ENCODE measurements at places on chromosomes 1 and 21.
A peak's percentile ranks its signal among the peaks of the same experiment; 100 is the strongest.

- DNase-seq: no peak
These were observed 146.8 kb downstream of the NPHP4 start for GRCh38 chr1:5845376-5845775.

- no peak for DNase-seq
These were observed 21.5 kb downstream of the SPATA45 start for GRCh38 chr1:212825798-212826452.

GRCh38 chr1:147225193-147225730 is at the start of gene FMO5:
Gene FMO5, minus strand, starts transcription at chr1:147225339. Its CDS starts 310 bp downstream, at chr1:147225029.
- DNase-seq: peak; percentile 84

DNA sequence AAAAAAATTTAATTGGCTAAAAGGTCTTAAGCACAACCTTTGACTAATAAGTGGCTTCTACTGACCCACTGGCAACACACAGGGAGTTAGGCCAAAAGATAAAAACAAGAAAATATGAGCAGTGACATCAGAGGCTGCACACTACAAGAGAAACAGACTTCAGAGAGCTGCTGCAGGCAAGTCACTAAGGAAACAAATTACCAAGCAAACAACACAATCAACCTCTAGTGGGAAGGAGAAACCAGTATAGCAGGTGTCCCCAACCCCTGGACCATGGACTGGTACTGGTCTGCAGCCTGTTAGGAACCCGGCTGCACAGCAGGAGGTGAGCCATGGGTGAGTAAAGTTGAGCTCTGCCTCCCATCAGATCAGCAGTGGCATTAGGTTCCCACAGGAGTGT is 20.8 kb upstream of the ENSA start:
- DNase-seq: peak; percentile 42

DNA sequence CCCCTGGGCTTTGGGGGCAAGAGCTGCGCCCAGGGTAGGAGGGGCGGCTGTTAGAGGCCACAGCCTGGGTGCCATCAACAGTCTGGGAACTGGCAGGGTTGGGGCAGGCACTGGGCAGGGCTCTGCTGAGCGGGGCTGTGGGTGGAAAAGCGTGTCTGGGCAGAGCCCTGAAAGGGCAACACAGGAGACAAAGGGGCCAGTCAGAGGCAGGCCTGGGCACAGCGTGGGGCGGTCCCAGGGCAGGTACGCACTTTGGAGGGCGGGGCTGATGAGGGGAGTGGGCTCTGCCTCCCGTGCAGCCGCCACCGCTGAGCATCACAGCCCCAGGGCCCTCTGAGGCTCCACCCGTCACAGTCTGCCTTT is 13.9 kb downstream of the CELSR2 start:
- no peak for DNase-seq

DNA sequence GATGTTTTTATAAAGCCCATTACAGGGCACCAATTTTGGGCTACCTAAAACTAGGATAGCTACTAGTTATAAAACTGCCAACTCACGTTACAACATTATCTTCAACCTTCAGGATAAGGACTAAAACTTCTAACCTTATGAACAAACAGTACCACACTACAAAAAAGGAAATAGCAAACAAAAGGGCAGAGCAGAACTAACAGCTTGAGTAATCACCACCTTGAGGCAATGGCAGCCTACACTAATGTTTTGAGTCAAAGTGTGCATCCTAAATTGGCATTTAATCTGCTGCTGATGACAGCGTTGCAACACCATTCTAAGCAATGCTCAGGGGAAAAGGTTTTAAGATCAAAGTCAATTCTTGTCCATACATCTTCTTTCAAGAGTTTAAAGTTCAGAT is 27.2 kb downstream of the PTP4A2 start:
- no peak for DNase-seq

- no peak for DNase-seq
These were observed 82.2 kb upstream of the BCAR3 start for GRCh38 chr1:93763704-93764365.

DNA sequence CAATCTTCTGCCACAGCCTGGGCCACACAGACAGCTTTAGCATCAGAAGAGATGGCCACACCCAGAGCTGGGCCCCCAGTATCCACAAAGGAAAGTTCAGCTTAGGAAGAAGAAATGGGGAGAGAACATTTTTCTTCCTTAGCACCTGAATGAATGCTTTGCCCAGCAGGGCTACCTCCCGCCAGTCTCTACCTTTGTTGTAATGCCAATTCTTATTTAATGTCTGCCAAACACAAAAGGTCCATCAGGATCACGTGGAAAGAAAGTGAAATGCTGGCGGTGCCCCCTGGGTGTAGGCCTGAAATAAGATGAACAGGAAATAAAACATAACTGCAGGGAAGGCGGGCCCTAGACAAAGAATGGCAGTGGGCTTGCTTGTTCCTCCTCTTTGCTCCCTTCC is 125.6 kb downstream of the CACNA1E start:
- peak; percentile 9 for DNase-seq

DNA sequence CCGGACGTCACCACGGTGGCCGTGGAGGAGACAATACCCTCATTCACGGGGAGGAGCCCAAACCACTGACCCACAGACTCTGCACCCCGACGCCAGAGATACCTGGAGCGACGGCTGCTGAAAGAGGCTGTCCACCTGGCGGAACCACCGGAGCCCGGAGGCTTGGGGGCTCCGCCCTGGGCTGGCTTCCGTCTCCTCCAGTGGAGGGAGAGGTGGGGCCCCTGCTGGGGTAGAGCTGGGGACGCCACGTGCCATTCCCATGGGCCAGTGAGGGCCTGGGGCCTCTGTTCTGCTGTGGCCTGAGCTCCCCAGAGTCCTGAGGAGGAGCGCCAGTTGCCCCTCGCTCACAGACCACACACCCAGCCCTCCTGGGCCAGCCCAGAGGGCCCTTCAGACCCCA is 7.0 kb downstream of the TNFRSF14 start:
- DNase-seq: no peak

- DNase-seq: peak; percentile 74
These were observed at the start of gene HENMT1 for GRCh38 chr1:108661030-108661609. Gene HENMT1, minus strand, starts transcription at chr1:108661093. Its CDS starts 1,209 bp downstream, at chr1:108659884.

GRCh38 chr1:94315552-94316116 is 78.2 kb upstream of the ARHGAP29 start:
- peak; percentile 52 for DNase-seq

DNA sequence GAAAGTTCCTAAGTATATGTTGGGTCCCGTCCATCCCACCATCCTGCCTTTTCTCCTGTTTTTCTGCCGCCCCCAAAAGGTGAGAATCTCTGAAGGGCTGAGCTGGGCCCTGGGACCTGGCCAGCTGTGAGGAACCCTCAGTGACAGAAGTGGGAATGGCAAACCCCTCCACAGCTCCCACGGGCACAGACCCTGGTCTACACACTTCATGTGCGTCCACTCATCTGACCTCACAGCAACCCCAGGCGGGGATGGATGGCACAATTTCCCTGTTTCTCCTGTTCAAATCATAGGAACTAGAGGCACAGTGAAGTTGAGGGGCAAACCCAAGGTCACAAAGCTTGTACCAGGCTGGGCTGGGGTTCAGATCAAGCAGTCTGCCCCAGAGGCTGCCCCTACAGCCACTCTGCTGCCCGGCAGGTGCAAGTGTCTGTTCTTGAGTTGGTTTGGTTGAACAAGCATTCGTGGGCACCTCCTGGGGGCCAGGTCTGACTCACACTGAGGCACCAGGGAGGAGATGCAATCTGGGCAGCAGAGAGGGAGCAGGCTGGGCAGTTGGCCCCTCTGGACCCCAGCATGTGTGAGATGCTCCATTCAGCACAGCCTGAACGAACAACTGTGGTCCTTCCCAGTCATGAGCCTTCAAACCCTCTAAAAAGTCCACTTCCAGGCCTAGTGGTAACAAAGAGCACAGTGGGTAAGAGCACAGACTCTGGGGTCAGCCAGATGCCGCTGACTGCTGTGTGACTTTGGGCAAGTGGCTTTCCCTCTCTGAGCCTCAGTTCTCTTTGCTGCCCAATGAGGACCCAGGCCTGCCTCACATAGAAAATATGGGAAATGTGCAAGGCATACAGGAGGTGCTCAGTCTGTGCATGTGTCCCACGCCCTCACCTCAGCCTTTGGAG is 4.0 kb downstream of the EDN2 start:
- DNase-seq: no peak

- no peak for DNase-seq
These were observed 7.2 kb upstream of the EPS15 start for GRCh38 chr1:51526248-51526647.

GRCh38 chr1:59218521-59219236 is 78.2 kb upstream of the FGGY start:
- DNase-seq: no peak

DNA sequence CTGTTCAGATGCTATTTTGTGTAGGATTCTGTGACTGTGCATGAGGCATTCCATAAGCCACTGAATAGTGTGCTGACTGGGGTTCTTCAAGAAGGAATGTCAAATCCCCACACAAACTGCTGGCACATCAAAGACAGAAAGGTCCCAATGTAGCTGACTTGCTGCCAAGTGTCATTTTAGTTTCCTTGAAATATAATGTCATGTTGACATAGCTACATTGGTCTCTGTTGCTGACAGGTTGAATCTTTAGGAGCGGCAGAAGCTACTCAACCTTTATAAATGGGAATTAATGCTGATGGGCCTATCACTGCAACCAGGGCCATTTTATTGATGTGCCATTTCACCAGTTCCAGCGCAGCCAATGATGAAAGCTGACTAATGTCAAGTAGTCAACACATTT is 1110.7 kb upstream of the B3GALT2 start:
- DNase-seq: no peak

DNA sequence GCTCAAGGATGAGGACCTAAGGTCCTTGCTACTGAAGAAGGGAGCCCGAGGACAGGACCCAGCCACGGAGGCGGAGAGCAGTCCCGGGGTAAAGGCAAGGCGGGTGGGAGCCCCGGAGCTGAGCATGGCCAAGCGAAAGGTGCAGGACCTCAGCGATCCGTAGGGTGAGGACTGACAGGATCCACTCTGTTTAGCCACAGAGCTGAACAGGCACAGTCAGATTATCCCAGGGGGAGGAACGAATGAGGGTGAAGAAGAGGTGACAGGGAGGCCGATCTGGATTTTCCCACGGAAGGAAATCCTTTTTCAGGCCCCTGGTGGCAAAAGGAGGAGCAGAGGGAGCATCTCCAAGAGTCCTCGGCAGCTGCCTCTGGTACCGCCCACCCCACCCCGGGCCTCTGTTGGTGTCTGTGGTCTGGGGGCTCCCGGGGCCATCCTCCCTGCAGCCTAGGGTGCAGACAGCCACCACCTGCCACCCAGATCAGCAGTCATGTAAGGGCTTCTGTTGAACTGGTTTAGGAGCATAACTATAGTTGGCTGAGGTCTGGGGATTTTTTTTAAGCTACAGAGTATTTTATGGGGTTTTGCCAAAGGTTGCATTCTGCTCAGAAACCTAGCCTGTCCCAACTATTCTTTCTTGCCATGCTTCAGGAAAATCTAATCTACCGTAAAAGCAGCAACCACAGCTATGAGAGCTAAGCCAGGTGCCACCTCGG is 32.3 kb upstream of the LBR start:
- DNase-seq: no peak
